Activated effector memory CD4-positive, alpha-beta T cell treated with Interleukin-2 at 50 U/mL for 16 hours (primary cell): ENCODE measurements at places on chromosomes 12 and 14.

GRCh38 chr14:97299661-97300060, 502.5 kb downstream of the VRK1 start:
- DNase-seq = peak; percentile 6

DNA sequence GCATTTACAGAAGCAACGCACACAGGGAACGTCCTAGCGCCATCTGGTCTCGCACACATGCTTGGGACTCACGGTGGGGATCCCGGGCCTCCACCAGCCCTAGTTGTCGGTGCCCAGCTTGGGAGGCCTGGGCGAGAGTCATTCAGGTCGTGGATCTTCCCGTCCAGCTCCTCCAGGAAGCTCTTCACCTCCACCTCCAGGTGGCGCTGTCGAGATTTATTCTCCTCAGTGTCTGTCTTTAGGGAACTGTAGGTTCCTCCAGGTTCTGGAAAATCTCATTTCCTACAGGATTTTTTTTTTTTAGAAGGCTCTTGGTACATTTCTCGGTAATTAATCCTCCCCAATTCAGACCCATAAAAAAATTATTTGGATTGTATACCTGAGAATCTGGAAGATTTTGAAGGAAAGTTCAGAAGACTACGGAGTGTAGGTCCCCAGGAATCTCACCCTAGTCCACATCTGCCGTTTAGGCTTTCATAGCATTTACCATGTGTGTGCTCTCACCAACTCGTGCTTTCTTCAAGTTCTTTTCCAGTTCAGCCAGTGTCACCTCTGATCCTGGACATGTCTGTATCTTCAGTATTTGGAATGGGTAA, 910.0 kb downstream of the TMEM121 start:
- DNase-seq = peak; percentile 45

DNA sequence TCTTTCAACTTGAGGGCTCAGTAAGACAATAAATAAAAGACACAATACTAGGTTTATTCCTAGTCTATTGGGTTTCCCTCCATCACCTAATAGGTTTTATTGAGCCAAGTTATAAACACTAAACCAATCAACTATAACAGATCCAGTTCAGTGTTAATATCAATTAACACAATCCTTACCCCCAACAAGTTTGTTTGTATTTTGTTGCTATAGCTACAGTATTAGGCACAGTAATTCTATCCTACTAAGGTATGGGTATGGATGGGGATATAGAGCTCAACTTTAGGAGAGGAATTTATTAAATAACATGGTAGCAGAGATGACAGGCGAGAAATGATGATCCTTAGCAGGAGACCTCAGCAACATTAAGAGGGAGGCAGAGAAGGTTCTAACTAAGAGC, 13.3 kb downstream of the PPP4R3A start:
- no peak for DNase-seq

GRCh38 chr12:10540776-10541205, 35.1 kb downstream of the EIF2S3B start:
- no peak for DNase-seq

DNA sequence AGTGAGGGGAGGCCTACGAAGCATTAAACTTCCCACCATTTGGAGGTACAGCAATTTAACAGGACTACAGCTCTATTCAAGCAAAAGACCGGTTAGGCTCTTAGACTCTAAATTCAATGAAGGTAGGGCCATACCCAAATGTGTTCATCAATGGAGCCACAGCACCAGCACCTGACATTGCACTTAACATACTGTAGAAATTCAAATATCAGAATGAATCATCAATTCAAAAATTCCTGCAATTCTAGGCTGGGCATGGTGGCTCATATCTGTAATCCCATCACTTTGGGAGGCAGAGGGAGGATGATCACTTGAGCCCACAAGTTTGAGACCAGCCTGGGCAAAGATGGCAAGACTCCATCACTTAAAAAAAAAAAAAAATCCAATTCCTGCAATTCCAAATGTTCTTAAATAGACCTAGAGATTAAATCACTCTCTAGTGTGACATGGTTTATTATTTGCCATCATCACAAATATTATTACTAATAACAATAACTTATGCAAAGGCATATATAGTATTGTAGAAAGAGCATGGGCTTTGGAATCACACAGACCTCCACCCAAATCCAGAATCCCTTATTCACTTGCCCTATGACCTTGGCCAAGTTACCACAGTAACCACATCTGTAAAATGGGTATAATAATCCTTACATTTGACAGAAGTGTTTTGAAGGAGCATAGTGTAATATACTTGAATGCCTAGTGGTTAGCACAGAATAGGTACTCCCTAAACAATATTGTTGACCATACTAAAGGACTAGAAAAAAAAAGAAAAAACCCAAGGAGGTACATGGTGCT, 59.4 kb downstream of the CIT start:
- DNase-seq = no peak

DNA sequence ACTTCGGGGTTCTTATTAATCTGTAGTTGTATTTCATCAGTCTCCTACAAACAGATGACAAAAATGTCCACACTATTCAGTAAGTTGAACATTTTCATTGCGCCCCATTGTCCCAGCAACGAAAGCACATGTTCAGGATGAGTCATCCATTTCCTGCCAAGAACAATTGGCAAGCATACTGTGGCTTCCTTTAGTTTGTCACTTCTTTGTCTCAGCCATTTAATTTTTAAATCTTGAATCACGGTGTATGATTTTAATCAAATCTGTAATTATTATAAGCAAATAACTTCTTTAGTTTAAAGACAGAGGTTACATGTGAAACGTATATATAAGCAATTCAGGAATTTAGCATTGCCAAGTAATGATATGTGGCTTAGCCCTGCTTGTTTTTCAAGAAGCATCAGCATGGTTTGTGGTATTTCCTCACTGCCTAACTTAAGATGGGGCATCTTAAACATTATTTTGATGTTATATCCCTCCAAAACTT, 211.3 kb upstream of the KRR1 start:
- DNase-seq = peak; percentile 12

GRCh38 chr14:46377305-46377704, 274.3 kb downstream of the RPL10L start:
- DNase-seq = no peak

- DNase-seq = no peak
Measured at GRCh38 chr14:105937253-105938054, 411.1 kb downstream of the TMEM121 start.

GRCh38 chr14:69693801-69694729, 72.9 kb upstream of the SRSF5 start:
- no peak for DNase-seq

DNA sequence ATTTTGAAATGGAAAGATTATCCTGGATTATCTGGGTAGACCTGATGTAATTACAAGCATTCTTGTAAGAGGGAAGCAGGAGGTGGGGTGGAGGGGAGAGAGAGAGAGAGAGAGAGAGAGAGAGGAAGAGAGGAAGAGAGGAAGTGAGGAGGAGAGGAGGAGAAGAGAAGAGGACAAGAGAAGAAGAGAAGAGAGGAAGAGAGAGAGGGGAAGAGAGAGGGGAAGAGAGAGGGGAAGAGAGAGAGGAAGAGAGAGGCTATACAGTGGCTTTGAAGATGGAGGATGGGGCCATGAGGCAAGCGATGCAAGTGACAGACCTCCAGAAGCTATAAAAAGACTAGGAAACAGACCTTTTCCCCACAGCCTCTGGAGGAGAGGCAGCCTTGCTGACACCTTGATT, 13.7 kb upstream of the CHST11 start:
- DNase-seq = no peak

GRCh38 chr12:13193505-13194231, 2.9 kb upstream of the EMP1 start:
- DNase-seq = no peak

GRCh38 chr12:117774941-117775775, 193.6 kb downstream of the KSR2 start:
- DNase-seq = no peak

- no peak for DNase-seq
Measured at GRCh38 chr12:111826316-111826715, 15.7 kb upstream of the MAPKAPK5 start.

- no peak for DNase-seq
Measured at GRCh38 chr12:59372956-59373355, 222.9 kb upstream of the SLC16A7 start.

DNA sequence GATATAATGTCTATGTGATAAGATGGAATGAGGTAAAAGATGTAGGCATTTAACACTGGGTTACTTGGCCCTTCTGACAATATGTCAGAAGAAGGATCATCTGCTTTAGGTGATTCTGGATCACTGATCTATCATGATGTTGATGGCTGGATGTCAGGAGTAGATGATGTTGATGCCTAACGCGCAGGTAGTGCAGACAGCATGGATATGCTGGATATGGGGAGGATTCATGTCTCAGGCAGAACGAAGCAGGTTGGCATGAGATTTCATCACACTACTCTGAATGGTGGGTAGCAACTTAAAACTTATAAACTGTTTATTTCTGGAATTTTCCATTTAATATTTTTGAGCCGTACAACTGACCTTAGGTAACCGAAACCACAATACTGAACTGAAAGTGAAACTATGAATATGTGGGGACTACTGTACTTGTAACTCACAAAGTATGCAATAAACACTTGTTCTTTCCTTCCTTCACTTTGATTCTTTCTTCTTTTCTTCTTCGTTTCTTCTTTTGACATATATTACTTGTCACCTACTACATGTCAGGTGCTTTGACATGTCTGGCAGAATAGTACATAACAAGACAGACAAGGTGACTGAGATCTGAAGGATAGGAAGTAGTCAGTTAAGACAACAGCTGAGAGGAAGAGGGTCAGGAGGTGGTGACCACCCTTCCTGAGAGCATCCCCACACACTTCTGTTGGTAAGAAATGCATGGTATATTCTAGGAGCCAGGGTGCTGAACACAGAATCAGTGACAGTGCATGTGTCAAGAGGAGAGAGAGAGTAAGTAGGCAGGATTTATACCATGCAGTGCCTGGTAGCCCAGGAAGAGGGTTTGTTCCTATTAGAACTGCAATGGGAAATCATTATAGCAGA, 238.8 kb downstream of the PPFIA2 start:
- DNase-seq = no peak

DNA sequence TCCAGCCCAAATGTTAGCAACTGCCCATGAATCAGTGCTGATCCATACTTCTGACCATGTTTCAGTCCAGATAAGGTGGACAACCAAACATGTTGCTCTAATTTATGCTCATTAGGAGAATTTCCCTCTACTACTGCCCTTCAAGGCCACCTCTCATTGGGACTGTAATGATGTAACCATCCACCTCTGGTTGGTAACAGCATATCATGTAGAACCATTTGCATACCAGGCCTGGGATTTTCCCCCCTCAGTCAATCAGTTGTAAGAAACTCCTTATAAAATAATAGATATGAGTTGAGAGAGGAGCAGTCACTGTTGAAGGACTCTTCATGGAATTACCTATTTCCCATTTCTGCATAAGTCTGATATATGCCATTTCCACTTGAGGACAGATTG, 17.8 kb upstream of the YAF2 start:
- no peak for DNase-seq

DNA sequence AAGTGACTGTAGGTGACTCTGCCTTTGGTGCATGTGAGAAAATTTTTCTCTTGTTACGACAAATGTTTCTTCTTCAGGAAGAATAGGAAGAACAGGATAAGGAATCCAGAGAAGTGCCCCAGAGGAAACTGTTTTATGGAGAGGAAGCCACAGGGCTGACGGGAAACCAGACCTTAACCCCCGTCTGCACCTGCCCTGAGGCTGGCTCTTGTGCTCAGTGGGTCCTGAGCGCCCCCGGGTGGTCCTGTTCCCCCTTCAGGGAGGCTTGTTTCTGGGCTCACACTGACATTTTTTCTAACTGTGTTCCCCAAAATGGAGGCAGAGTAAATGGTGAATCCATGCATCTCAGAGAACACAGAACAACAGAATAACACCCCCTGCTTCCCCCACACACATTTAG, 691.8 kb downstream of the TMEM121 start:
- DNase-seq = no peak

- DNase-seq = no peak
Measured at GRCh38 chr12:53924521-53925405, 13.9 kb upstream of the HOXC13 start.

DNA sequence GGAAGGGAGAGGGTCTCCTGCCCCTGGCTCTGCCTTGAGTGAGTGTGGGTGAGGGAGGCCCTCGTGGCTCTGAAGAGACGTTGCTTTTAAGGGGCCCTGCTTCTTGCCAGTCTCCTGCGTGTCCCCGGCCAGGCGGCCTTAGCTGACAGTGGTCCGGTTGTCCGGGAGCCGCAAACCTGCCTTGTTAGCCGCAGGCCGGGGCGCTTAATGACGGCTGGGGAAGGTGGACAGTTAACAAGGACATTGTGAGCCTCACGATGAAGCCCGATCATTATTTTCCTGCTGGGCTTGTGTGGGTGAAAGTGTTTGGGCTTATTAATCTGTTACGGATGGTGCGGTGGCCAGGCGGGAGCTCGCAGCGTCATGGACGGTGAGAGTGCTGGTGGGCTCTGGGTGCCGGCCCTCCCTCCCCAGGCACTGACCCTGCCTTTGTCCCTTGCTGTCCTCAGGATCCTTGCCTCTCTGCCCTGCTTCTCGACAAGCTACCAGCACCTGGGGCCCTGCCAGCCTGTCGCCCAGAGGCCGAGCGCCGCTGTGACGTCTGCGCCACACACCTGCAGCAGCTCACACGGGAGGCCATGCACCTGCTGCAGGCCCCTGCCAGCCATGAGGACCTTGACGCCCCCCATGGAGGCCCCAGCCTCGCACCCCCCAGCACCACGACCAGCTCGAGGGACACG, 13.3 kb downstream of the KIF26A start:
- no peak for DNase-seq

GRCh38 chr14:47427629-47428028, 247.8 kb downstream of the MDGA2 start:
- DNase-seq = no peak

DNA sequence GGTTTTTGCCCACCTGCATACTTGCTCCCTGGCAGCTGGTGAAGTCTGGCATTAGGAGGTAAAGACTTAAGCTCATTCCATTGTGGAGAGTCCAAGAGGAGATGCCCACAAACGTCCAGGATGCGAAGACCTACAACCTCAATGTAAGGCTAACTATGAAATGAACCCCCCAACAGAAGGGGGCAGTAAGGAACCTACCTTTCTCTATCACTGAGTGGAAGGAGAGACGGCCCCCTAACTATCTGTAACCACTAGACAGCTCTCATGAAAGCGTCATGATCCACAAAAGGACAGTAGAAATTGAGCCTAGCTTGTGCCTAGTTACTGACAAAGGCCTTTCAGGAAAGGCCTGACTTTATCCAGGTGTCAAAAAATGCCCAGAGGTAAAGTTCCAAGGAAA, 55.3 kb downstream of the ZFYVE21 start:
- no peak for DNase-seq
